T-helper 17 cell (primary cell): ENCODE measurements at places on chromosomes 16 and 17.

GRCh38 chr16:53952215-53953208, 248.6 kb downstream of the FTO start:
- DNase-seq = no peak

DNA sequence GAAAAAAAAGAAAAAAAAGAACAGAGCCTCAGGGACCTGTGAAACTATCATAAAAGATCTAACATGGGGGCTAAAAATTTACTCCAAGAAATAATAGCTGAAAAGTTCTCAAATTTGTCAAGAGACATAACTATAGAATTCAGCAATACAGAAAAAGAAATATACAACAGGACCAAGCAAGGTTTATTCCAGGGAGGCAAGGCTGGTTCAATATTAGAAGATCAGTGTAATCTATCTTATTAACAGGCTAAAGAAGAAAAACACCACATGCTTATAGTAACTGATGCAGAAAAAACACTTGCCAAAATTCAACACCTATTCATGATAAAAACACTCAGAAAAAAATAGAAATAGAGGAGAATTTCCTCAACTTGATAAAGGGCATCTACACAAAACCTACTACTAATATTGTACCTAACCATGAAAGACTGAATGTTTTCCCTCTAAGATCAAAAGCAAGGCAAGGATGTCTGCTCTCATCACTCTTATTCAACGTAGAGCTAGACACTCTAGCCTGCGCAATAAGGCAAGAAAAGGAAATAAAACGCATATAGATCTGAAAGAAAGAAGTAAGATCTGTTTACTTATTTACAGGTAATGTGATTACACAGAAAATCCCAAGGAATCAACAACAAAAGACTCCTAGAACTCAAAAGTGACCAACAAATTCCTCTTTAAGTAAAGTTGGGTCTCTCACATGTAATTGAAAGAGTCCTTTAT, 1.2 kb upstream of the ACSM3 start:
- DNase-seq = no peak

GRCh38 chr16:70700101-70701020, 14.5 kb upstream of the MTSS2 start:
- no peak for DNase-seq

DNA sequence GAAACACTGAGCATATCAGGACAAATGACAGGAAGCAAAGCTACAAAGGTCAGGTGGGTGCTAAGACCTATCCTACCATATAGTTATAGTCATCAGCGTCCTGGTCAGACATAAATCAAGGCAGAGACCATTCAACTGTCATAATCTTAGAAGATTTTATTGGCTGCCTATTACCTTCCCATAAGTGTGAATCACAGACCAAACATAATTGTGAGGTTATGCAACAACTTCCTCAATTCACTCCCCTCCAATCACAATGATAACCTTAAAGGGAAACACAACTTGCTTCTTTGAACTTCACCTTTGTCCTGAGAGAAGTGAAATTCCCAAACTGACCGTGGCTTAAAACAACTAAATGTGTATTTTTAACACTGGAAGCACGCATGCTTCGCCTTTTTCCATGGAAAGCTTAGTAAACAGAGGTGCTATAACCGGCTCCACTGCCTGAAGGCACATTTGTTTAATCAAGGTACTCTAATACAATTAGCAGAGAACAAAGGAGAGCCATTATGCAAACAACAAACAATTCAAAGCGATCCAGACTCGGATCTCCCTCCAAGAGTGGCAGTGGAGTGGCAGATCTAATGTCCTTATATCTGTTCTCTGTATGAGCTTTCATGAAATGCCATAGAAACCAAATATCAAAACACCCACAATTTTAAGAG, 84.9 kb downstream of the TMEM114 start:
- DNase-seq = no peak

DNA sequence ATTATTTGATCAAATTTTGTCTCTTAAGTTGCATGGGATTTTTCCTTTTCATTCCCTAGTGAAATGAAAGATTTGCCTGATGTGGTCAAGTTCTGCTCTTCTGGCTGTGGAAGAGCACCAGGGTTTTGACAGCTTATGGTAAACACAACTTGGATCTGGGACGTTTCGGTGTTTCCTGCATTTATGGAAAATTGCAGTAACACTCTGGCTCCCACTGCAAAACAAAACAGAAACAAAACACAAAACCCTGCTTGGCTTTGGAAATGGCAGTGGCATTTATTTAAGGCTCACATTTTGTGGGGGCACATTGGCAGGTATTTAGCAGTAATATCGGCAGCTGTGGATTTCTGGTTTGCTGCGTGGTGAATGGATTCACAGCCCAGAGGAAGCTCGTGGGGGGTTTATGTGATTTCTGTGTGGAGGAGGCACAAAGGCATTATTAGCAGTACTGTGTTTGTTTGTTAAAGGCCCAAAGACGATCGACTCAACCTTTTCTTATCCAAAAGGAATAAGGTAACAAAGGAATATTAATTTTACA, 377.8 kb downstream of the SNX29 start:
- no peak for DNase-seq

DNA sequence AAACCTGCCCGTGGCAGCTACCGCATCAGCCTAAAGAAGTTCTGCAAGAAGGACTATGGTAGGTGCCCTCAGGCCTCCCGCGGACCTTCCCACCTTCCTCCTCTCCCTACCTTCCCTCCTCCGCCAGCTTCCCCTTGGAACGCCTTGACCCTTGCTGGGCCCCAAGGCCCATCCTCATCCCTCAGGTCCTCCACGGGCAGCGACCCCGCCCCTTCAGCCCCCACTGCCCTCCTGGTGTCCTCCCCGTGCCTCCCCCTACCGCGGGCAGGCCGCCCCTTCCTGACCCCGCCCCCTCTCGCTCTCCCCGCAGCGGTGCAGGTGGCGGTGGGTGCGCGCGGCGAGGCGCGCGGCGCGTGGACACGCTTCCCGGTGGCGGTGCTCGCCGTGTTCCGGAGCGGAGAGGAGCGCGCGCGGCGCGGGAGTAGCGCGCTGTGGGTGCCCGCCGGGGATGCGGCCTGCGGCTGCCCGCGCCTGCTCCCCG, 1.4 kb upstream of the TBC1D24 start:
- DNase-seq = no peak
